Renal pelvis (tissue), 12 donors: ENCODE measurements at places on chromosomes 2 and 18. TPM values are rescaled to one million over a fixed set of nuclear protein-coding genes. Genes with fewer than 3 reads are reported as not detected.

Gene CAPN14
- 0.13 TPM for polyA plus RNA-seq

Gene ST6GAL2
- 18.7 TPM for polyA plus RNA-seq

Gene CHAC2
- 3.2 TPM for polyA plus RNA-seq

DNA sequence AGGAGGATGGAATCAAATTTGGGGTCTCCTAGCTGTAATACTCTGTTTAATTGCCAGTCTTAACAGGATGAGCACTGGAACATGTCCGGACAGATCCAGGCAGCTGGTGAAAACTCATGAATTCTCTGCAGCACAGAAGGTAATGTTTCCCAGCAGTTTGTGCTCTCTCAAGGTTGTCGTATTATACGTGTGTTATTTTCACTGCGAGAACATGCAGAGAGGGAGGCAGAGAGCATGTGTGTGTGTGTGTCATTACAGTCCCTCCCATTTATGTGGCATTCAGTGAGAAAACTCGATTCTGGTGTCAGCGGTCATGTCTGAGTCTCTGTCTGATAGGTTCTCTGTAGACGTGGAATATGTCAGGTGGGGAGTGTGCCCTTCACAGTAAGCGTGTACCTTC is 150.2 kb upstream of the POU3F3 start:
- DNase-seq, result peak; percentile 8

DNA sequence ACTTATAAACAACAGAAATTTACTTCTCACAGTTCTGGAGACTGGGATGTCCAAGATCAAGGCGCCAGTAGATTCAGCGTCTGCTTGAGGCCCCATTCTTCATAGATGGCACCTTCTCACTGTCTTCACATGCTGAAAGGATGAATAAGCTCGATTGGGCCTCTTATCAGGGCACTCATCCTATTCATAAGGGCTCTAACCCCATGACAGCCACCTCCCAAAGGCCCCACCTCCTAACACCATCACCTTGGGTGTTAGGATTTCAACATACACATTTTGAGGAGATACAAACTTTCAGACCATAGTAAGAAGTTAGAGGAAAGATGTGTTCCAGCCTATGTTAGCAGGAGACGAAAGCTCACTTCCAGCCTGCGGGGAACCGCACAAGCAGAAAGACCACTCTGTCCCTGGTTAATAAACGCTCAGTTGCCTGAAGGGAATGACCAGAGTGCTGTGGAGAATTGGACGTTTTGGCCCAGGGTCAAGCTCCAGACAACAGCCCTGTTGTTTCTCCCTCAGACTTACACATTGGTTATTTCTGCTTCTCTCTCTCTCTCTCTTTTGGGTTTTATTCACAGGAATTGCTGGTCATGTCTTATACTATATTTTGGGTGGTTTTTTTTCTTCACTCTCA is 90.3 kb downstream of the MAPRE2 start:
- DNase-seq, result no peak

- DNase-seq, result no peak
Observed at GRCh38 chr2:8116661-8117060, 565.2 kb upstream of the ID2 start.

GRCh38 chr2:102505290-102505689 is 32.3 kb downstream of the SLC9A4 start:
- peak; percentile 47 for DNase-seq

DNA sequence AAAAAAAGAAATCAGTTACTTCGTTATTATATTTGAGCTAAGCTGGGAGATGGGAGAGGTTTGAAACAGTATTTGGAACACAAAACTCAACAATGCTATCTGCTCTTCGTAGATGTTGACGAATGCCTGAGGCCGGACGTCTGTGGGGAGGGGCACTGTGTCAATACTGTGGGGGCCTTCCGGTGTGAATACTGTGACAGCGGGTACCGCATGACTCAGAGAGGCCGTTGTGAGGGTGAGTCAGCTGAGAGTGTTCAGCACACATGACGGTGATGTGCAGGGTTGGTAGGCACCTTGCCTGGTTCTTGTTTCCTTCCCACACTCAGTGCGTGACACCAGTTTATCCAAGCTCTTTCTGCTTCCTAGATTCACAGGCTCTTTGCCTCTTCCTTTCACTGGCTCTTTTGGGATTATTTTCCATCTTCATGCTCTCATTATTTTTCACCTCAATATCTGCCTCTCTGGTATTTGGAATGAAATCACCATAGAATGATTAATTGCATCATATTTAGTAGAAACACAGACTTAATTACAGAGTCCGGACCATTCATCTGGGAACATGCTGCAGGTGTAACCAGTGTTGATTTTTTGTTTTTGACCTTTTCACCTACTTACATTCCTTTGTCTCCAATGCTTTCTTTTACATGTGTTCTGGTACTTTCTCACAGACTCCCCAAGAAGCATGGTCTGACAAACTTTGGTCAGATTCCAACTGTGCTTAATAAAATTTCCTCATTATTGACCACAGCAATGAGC is 200.6 kb upstream of the RASGRP3 start:
- no peak for DNase-seq

GRCh38 chr2:99780276-99780675 is 290.5 kb upstream of the REV1 start:
- no peak for DNase-seq

- DNase-seq, result peak; percentile 68
Observed at GRCh38 chr2:10932345-10933151, 20.8 kb downstream of the KCNF1 start.

- peak; percentile 52 for DNase-seq
Observed at GRCh38 chr2:96374211-96374951, 38.8 kb downstream of the NCAPH start.

DNA sequence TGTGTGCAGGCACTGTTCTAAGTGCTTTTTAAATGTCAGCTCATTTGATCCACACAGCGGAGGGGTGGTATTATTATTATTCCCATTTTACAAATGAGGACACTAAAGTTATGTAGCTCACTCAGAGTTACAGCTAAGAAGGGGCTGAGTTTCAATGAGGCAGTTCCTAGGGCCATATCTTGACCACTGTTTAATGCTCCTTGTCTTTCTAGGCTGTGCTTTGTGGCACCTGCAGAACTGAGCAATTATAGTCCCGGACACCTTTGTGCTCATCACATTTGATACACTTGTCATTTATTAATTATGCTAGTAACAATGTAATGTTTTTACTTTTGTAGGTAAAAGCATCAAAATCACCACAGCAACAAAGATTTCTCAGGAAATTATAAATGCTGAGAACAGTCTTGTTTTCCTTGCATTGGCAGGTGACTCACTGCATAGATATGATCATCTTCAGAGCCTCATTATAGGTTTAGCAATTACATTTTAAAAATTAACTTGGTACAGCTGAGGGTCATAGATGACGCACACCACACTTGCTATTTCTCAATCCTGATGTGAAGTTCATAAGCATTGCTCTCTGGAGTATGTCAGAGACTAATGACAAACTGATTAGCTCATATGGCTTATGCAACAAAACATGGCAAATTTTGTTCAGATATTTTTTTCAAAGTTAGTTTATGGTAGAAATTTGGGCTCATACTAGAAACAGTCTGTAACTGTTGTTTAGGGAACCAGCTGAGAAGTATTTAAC is 366.8 kb downstream of the TGIF1 start:
- DNase-seq, result no peak

DNA sequence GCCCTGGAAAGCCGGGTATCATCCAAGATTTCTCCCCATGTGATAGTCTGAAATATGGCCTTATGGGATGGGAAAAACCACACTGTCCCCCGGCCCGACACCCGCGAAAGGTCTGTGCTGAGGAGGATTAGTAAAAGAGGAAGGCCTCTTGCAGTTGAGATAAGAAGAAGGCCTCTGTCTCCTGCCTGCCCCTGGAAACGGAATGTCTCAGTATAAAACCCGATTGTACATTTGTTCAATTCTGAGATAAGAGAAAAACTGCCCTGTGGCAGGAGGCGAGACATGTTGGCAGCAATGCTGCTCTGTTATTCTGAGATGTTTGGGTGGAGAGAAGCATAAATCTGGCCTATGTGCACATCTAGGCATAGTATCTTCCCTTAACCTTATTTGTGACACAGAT is 26.8 kb downstream of the RUFY4 start:
- no peak for DNase-seq

GRCh38 chr2:145065342-145065741 is 545.4 kb upstream of the ZEB2 start:
- no peak for DNase-seq

DNA sequence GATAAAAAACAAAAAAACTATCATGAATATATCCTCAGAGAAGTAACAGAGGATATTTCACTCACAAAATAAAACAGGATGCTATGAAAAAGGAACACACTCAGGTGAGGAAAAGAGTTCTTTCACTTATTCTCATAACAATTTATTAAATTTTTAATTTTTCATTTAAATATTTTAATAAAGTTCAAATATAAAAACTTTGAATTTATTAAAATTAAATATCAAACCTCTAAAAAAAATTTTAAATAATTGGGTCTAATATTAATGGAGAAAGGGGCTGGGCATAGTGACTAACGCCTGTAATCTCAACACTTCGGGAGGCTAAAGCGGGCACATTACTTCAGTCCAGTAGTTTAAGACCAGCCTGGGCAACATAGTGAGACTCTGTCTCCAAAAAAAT is 10.1 kb downstream of the THADA start:
- DNase-seq, result no peak

DNA sequence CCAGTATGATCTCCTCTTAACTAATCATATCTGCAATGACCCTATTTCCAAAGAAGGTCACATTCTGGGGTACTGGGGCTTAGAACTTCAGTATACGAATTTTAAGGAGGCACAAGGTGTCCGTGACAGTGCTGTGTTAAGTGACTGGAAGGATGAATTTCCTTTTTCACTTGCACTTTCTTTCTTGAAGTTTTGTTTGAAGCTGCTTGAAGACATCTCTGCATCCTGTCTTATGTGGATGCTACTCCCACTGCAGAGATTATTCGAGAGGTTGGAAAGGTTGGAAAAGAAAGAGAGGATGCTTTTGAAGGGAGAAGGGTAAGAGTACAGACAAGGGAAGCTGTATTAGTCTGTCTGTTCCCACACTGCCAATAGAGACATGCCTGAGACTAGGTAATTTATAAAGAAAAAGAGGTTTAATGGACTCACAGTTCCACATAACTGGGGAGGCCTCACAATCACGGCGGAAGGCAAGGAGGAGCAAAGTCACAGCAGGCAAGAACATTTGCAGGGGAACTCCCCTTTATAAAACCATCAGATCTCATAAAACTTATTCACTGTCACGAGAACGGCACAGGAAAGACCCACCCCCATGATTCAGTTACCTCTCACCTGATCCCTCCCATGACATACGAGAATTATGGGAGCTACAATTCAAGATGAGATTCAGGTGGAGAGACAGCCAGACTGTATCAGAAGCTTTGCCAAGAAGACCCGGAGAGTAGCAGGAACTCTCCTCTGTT is 3.6 kb upstream of the RNF144A start:
- DNase-seq, result no peak

GRCh38 chr2:233140077-233140585 is 80.0 kb downstream of the INPP5D start:
- DNase-seq, result no peak

GRCh38 chr2:127596311-127597045 is 49.5 kb upstream of the GPR17 start:
- no peak for DNase-seq

- peak; percentile 72 for DNase-seq
Observed at GRCh38 chr18:61581578-61582201, 248.5 kb downstream of the CDH20 start.

- DNase-seq, result no peak
Observed at GRCh38 chr2:28802975-28803429, 7.6 kb upstream of the SPDYA start.

DNA sequence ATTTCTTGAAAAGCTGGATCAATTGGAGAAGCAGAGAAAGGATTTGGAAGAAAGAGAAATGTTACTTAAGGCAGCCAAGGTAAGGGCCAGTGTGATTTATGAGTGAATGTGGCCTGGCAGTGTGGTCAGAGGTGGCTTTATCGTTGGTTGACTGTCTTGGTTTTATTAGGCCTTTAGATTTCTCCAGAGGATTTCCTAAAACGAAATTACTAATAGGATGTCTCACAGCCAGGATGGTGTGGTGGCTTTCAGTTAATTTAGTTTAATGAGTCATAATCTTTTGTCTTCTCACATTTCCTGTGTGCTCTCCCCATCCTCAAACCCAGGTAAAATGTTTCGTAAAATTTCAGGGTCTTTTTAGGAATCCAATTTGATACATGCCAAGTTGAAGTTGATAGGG is 100.8 kb downstream of the TAF4B start:
- DNase-seq, result no peak
